ENCODE measurements at places on chromosomes 5 and 9.

DNA sequence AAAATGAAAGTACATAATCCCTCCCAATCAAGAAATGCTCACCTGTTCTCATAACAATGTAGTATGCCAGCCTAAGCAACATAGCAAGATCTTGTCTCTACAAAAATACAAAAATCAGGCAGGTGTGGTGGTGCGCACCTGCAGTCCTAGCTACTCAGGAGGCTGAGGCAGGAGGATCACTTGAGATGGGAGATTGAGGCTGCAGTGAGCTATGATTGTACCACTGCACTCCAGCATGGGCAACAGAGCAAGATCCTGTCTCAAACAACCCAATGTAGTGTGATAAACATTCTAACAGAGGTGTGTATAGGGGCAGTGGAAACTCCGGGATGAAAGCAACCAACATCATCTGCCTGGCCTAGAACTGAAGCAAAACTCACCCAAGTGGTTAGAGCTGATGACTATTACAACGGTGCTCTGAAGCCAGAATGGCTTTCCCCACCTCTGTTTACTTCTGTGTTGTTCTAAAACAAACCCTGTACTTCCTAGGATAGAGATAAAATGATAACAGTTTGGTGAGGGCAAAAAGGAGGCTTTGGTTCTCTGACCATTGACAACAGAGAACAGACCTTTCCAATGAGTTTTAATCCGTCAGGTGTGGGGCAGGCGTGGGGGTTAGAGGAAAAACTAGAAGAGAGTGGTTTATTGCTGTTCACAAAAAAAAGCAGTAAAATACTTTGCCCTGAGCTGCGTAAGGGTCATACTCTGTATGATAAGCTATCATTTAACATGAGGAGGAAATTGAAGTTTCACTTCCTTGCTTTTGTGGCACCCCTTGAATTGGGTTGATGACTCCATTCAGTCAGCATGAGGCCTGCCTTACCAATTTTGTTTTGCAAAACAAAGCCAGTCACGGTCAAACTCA is 18.9 kb downstream of the WNT8A start:
- no peak for DNase-seq

DNA sequence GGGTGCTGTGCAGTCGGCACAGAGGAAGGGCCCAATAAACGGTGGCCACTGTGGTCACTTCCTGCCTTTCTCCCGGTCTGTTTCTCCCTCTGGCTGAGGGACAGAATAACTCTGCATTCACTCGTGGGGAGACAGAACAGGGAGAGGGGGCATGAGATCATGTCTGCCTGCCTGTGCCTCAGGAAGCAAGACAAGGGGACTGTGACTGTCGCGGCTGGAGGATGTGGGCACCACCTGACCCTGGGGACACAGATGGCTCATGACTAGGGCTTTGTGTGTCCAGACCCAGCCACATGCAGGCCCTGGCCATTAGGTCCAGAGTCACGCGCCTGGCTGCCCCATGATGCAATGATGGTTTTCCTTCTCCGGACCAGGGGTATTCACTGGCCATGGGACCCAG is 5.8 kb downstream of the TRUB2 start:
- DNase-seq: no peak

GRCh38 chr5:90898326-90899013 is 339.9 kb downstream of the ADGRV1 start:
- no peak for DNase-seq

- DNase-seq: no peak
Measured at GRCh38 chr5:65821966-65822365, 100.0 kb downstream of the NLN start.

- no peak for DNase-seq
Measured at GRCh38 chr5:135631391-135631790, 52.6 kb upstream of the CXCL14 start.

GRCh38 chr5:73157414-73158303 is 15.3 kb upstream of the TMEM174 start:
- no peak for DNase-seq

Data from liver (tissue), 10 donors.